Activated naive CD4-positive, alpha-beta T cell treated with anti-CD3 and anti-CD28 coated beads, Interleukin-2, amount 50 U/mL, for 16 hours (primary cell): ENCODE measurements at places on chromosomes 6 and 20.
A peak's percentile ranks its signal among the peaks of the same experiment; 100 is the strongest.

- DNase-seq, result no peak
Measured at GRCh38 chr20:9411833-9412232, 102.6 kb upstream of the LAMP5 start.

- no peak for DNase-seq
Measured at GRCh38 chr6:107732461-107732860, 91.7 kb downstream of the SCML4 start.

DNA sequence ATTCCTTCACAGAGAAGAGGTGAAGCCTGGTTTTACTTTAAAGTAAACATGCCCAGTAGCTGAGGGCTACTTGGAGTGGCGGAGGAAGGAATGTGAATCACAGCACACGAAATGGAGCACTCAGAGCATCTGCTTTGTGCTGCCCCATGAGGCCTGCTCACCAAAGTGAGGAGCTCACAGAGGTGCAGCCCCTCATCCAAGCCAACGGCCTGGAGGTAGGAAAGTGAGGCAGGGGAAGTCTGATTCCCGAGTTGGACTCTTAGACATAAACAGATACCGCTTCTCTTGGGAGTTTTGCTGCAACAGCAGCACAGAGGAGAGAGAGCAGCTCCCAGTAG is 3.6 kb downstream of the YTHDF1 start:
- DNase-seq, result no peak

DNA sequence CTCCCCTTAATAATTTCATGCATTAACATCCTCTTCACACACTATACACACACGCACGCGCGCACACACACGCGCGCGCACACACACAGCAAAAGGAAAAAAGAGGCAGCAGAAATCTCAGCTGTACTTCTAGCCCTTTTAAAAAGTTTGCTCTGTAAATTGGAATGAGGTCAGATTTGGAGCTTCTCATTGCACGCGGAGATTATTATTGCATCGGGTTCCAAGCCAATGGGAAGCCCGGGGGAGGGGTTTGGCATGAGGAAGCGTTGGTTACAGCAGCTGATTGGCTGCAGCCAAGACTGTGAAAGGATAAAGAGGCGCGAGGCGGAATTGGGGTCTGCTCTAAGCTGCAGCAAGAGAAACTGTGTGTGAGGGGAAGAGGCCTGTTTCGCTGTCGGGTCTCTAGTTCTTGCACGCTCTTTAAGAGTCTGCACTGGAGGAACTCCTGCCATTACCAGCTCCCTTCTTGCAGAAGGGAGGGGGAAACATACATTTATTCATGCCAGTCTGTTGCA is at the start of gene SOX4:
Gene SOX4 (plus strand): TSS at position 340 of the 515 bp plus-strand sequence. CDS start 784 bp downstream, outside the sequence.
- peak; percentile 57 for DNase-seq

DNA sequence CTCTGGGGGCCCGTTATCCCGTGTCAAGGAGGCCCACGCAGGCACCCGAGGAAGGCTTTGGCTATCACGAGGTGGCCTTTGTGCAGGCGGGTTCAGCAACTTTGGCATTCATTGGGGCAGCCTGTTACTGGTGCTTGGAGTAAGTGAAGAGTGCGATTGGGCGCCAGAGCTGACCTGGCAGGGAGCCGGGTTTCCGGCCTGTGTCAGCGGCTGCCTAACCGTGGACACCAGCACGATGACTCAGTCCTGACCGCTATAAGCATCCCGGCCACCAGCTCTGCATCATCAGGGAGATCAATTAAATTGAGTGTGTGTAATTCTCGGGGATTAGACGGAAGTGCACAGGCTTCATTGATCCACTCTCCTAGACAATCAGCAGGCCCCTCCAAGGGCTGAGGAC is 45.9 kb downstream of the CDH4 start:
- no peak for DNase-seq
